ENCODE measurements at places on chromosomes 7 and 10.

GRCh38 chr7:73567846-73568685 lies 10.3 kb downstream of the TBL2 start:
- no peak for DNase-seq

DNA sequence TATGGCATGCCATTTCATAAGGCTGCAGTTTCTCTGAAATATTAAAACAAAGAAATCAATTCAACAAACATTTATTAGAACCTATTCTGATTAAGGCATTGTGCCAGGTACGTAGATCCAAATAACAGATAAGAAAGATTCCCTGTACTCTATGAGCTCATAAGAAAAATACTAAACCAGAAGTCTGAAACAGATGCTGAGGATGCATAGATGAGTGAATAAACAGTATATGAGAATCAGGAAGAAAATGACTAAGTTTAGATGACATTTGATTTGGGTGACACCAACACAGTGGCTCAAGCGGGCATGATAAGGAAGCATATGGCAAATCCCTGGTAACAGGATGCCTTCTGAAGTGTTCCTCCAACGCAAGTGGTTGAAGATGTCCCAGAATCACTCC lies 477.2 kb downstream of the PARD3 start:
- DNase-seq: no peak

DNA sequence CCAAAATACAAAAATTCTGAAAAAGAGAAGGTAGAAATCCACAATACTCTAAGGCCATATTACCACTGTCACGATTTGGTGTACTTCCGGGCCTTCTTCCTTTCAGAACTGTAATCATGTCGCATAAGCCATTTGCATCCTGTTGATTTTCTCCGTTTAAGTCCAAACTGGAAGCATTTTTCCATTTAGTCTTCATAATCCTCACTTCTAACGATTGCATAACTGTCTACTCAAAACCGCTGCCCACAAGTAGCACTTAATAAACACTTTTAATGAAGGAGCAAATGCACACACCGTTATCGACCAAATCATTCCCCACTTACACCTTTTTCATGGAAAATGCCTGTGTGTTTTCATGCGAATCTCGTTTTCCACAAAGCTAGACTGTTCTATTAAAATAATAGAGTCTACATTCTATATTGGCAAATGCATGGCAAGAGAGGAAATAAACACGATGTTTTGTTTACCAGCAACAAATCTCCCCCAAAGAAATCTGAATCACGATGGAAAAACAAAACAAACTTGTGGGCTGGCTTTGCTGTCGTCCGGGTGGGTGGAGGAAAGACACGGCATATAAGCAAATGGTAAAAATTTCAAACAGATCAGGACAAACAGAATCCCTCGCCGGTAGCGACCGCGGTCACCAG lies 1.0 kb downstream of the ATE1 start:
- DNase-seq: no peak

- DNase-seq: no peak
Observed at GRCh38 chr10:113023017-113023416, 73.0 kb downstream of the TCF7L2 start.

- DNase-seq: no peak
Observed at GRCh38 chr10:122373721-122374120, 787 bp upstream of the PLEKHA1 start.

DNA sequence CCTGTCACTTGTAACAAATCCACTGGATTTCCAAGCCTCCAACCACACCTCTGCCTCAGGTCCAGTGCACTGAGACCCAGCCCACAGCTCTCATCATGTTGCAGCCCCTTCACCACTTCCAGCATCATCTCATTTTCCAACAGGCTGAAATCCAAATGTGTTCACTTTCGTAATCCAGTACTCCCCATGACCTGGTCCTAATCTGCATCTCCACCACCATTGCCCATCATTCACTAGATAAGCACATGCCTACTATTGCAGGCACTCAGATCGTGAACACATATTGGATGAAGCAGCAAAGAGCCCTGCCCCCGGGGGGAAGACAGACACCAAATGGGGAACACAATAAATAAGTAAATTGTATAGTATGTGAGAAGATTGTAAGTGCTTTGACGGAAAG lies 76.1 kb upstream of the INSIG1 start:
- no peak for DNase-seq

GRCh38 chr10:53489335-53490182 lies 717.0 kb upstream of the MBL2 start:
- DNase-seq: no peak

DNA sequence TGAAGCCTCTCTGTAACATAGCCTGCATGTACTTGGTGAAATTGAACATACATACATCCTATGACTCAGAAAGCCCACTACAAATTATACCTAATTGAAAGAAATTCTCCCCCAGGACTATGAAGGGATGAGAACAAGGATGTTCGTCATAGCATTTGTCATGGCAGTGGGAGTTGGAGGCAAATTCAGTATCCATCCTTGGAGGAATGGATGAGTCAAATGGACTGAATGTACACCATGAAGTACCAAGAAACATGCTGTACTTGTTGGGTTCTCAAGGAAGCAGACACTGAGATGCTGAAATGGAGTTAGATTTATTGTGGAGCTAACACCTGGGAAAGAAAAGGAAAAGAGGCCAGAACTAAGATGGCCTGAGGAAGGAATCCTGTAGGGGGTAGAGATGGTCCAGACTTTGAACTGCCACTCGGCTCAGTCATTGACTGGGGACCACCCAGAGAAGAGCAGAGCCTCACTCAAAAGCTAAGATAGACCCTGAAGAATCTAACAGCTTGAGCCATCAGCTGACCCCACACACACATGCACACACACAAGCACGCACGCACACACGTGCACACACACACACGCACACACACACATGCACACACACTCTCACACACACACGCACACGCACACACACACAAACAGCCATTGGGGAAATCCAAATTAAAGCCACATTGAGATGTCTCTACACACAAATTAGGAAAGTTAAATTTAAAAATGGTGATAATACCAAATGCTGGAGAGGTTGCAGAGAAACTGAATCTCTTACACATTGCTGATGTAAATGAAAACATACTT lies 22.3 kb downstream of the AOC1 start:
- no peak for DNase-seq

- DNase-seq: no peak
Observed at GRCh38 chr7:20541608-20542349, 73.7 kb upstream of the ABCB5 start.

DNA sequence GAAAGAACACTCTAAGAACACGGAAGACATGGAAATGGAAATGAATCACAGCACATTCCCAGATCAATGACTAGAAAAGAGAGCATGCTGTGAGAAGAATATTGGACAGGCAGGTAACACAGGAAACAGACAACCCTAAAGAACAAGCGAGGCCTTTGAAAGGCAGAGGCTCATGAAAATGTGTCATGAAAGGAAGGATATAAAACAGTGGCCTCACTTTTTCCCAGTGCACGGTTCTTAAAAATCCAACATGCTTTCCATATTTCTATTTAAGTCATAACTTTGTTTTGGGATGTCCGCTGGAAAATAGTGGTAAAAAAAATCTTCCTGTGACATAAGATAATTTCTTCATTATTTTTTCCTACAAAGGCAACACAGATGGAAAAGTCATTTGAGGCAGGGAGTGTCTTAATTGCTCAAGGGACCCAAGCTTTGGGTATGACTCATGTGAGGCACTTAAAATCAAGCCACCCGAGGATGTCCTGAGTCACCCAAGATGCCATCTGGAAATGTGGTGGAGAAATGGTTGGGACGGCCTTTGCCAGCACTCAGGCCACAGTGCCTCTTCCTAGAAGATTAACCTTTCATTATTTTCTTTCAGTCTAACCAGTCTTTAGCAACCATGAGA lies 17.0 kb downstream of the ITIH5 start:
- no peak for DNase-seq

DNA sequence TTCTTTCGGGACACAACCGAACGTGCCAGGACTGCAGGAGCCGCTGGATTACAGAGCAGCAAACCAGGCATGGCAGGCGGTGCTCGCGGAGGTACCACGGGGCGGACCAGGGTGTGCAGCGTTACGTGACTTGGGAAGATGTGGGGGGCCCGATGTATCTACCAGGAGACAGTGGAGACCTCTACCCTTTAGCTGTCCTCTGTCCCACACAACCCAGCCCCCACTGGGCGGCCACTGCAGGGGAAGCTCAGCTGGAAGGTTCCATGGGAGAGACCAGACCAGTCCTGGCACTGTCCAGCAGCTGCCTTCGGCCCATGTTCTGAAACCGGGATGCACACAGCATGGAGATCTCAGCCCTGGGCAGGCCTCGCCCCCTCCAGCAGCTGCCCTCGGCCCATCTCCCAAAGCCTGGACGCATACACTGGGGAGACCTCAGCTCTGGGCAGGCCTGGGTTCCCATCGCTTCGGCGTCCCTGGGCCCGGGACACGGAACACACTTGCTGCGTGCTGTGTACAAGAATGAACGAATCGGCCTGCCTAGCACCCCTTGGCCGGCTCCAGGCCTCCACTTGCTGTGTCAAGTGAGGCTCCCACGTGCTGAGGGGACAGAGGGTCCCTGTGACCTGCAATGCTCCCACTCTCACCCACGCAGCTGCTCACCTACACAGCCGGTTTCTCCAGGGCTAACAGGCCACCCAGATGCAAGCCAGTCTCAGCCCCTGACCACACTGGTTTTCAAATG lies 177.4 kb downstream of the ELFN1 start:
- no peak for DNase-seq

DNA sequence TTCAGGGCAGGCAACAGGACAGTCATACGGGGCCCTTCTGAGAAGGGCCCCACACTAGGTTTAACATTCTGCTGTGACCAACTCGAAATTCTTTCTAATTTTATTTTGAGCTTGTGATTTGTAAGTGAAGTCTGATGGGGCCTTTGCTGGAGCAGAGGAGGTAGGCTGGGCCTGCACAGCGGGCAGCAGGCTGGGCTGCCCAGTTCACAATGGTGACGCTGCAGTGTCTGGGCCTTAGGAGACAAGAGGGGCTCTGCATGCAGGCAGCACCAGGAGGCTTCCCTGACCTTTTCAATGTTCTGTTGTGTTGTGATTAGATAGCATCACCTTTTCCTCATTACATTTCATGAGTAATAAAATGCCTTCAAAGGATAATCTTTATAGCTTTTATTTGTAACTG lies 175.1 kb downstream of the CXCL12 start:
- no peak for DNase-seq

- no peak for DNase-seq
Observed at GRCh38 chr7:158406801-158407200, 180.8 kb downstream of the PTPRN2 start.

DNA sequence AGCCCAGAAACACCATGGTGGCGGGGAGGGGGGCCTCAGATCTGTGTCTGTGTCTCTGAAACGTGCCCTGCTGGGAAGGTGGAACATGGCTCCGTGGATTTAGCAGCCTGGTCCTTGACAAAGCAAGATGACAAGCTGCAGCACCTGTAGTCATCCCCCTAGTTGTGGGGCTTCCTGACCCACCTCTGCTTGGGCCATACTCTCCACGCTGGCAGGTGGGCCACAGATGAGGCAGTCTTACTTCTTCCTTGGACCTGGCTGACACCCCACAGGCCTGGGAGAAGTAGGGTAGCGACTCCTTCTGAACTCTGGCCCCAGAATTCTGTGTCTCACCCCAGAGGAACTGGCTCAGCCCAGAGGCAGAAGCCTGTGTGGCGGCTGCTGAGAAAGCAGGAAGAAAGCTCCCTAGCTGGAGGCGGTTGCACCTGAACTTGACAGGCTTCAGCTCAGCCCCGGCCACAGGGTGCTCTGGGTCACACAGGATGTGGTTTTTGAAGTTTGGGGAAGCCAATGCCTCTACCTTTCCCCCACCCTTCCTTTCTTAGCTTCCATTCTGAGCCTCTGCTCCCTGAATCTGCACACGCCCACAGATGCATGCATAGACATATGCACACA lies 113.9 kb downstream of the ABLIM1 start:
- peak; percentile 42 for DNase-seq

DNA sequence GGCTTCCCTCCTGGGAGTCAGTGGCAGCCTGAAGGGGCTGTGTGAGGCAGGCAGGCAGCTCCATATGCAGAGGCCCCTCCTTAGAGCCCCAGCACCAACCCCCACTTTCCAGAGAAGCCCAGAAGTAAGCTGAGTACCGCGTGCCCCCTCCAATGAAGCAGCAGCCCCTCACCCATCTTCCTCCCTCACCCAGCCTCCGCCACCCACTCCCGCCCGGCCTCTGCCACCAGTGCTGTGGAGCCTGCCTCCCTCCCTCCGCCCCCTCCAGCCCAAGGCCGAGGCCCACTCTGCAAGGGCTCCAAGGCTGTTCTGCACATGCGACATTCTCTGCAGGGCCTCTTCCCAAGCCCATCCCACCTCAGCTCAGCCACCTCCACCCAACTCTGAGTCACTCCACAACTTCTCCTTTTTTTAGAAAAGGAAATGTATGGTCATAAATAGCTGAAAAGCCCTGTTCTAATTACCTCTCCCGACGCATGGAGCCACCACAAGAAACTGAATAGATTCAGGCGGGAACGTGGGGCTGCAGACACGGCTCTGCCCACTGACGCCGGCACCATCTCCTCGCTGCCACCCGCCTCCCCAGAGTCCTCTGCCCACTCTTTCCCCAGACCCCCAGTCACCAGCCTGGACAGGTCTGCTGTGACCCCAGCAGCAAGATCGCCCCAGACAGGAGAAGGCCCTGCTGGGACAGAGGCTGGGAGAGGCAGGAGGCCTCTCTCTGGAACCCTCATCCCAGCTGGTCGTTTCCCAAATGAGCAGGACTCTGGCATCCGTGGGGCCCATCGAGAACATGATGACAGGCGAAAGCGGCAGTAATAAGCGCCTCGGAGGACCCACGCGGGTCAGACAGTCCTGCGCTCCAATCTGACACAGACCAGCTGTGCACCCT lies 213.9 kb downstream of the MAD1L1 start:
- no peak for DNase-seq

DNA sequence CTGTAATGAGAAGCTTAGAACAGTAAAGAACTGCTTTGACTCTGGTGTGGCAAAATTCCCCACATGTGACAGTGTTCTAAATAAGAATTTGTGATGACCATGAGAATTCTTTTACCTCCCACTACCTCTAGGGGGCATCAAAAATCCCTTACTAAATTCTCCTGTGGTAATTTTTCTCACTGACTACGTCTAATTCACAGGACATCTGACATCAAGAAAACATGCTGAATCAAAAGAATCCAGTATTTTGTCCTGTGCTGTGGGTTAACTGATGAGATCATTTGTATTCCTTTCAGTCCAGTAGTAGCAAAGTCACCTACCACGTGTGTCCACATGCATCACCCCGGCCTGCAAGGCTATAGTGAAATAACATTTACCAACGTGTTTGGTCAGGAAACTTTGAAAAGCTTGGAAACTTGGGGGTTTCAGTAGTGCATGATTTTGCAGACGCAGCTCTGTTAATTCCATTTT lies 103.8 kb downstream of the ATE1 start:
- DNase-seq: no peak

DNA sequence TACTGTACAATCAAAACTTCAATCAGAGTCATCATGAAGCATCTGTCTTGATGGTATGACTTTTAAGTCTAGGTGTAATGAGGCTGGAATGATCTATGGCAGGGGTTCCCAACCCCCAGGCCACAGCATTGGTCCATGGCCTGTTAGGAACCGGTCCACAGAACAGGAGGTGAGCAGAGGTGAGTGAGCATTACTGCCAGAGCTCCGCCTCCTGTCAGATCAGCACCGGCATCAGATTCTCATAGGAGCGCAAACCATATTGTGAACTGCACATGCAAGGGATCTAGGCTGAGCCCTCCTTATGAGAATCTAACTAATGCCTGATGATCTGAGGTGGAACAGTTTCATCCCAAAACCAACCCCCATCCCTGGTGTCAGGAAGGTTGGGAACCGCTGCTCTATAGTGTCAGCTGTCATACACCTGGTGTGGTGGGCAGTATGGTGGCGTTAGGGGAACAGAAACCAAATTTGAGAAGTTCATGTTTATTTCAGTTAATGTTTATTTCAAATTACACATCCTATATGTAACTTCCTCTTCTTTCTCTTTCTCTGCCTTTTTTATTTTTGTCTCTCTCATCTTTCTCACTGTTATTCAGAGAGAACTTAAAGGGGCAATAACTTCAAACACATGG lies 432.6 kb downstream of the TNS3 start:
- DNase-seq: no peak

Measured in activated T-helper 1 cell treated with anti-CD3 and anti-CD28 coated beads, Interleukin-2, amount 50 U/mL, for 16 hours (primary cell).